Hematopoietic multipotent progenitor cell treated with erythropoietin and hydrocortisone succinate and interleukin-3 and kit ligand, for 4 days (in vitro differentiated cells): ENCODE measurements at places on chromosomes 12 and 14.

GRCh38 chr12:132711080-132711843, 620 bp downstream of the PGAM5 start:
- peak; percentile 66 for DNase-seq

DNA sequence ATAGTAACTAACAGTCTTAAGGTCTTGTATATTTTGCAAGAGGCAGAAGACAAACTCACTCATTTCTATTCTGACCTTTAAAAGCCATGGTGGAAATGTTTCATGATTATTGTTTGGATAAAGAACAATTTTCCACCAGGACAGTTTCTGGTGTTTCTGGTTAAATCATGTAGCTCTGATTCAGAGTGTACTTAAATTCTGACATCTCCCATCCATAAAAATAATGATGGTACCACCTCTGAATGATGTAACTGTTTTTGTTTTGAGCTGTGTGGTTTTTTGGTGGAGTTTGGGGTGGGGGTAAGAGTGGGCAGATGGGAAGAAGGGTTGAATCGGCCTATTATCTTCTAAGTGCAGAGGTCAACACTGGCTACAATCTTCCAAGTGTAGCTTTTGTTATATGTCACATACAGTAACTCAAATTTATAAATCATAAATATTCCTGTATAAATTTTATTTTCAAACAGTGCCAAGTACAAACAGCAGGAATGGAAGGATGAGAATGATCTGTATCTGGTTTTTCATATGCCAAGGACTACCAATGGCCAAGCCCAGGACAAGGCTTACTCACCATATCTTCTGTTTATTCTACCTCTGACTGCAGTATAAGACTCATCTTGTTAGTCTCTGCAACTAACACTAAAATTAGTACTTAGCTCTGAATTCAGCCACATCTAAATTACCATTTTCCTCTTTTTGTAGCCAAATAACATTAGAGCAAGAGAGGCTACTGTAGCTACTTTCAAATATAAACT, 108.7 kb downstream of the BCAT1 start:
- no peak for DNase-seq

DNA sequence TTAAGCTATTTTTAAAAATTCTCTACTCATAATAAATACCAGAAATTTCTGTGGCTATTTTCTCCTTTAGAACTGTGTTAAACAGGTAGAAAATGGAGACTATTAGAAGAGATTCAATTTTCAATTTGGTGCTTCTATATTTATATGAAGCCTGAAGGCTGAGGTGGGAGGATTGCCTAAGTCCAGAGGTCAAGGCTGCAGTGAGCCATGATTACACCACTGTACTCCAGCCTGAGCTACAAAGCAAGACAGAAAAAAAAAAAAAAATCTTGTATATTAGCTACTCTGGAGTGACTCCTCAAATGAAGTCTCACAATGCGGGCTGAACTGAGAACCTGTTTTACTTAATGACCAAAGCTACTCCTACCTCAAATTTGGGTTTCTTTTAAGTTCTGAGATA, 9.8 kb upstream of the DPF3 start:
- no peak for DNase-seq

DNA sequence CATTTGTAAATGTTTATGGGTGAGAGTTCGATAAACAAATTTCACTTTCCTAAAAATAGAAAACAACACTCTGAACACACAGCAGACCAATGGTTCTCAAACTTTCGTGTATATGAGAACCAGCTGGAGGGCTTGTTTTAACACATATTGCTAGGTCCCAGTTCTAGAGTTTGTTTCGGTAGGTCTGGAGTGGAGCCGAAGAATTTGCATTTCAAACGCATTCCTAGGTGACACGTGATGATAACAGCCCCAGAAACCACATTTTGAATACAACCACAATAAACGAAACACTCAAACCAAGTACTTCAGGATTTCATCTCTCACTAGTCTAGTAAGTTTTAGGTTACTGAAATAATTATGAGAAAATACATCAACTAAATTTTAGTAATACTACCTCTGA, 17.1 kb downstream of the SEC23A start:
- DNase-seq: no peak

DNA sequence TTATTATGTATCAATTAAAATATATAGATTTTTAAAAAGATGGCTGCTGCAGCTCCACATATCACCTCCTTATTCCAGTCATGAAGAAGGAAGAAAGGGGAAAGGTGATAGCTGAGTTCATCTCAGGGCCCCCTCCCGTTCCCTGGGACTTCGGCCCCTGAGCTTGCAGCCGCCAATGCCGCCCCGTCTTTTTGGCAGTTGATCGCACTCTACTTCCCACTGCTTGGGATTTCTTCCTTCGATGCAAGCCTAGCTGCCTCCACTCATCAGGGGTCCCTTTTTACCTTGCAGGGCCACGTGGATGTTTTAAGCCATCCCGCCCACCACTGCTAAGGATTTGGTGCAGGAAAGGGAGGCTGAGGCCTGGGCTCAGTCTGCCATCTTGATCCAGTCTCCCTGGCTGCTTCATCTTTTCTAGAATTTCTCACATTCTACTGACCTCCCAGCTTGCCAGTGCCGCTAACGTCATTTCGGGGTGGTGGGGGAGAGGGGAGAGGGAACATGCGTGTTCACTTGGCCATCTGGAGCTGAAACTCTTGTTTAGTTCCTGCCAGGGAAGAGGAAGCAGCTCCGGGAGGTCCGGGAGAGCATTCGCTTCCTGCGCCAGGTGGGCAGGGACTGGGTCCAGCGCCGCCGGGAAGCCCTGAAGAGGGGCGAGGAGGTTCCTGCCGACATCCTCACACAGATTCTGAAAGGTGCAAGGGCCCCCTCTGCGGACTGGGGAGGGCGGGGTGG, 31.3 kb downstream of the CYP46A1 start:
- DNase-seq: no peak

GRCh38 chr12:122067966-122068365, 10.6 kb upstream of the MLXIP start:
- DNase-seq: peak; percentile 41

GRCh38 chr12:58888131-58888783, 32.0 kb downstream of the LRIG3 start:
- DNase-seq: no peak

- DNase-seq: no peak
Measured at GRCh38 chr14:52863334-52863700, 71.9 kb upstream of the GNPNAT1 start.

DNA sequence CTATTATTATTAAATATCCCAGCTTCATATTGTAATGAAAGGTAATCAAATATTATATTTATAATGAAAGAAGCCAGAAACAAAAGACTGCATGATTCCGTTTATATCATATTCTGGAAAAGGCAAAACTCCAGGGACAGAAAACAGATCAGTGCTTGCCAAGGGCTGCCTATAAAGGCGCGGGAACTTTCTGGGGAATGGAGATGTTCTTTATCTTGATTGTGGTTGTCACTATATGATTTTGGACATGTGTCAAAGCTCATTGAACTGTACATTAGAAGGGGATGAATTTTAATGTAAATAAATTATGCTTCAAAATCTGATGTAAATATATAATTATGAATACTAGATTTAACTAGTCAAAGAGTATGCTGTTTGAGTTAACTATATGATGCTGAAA, 115.4 kb upstream of the KRAS start:
- DNase-seq: no peak

GRCh38 chr14:47772652-47773051, 97.2 kb upstream of the MDGA2 start:
- DNase-seq: no peak

DNA sequence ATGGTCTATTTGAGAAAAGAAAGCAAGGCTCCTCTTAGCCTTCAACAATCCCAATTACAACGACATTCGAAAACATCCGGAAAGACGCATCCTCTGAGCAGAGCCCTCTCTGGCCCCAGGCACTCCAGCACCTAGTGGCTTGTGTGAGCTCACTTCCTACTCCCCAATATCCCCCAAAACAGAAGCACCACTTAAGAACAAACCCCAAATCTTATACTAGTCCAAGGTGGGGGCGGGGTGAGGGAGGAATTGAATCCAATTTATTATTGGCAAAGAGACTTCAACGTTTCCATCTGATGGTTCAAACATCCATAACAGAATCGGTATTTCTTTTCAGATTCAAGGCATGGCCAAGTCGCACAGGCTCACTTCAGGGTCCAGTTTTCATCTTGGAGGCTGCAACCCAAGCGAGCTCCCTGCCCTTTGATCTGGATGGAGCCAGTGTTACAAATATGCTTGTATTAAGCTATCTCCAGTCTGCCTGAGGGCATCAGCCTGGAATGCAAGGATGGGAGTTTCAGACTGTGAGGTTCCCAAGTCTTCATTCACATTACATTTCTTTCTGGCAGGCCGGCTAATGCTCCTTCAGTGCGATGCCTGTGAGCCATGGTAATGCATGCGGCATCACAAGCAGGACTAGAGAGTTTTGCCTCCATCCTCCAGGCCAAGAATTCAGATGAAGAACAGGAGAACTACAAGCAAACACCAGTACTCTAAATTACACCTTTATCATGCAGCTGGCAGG, 132.5 kb upstream of the FOXN3 start:
- DNase-seq: no peak

GRCh38 chr12:6333566-6333965, 8.3 kb downstream of the TNFRSF1A start:
- DNase-seq: no peak
